Activated T-helper 1 cell treated with anti-CD3 and anti-CD28 coated beads, Interleukin-12 subunit alpha, Interleukin-12 subunit beta, Interleukin-2, Interleukin-4 antibody, amounts not matched to agents 30 ng/mL and 10 ng/mL and 1 ng/mL, durations not matched to agents 14 hours and 24 hours and 36 hours (primary cell): ENCODE measurements at places on chromosomes 12 and 14. TPM values are rescaled to one million over a fixed set of nuclear protein-coding genes. Genes with fewer than 3 reads are reported as not detected.
A peak's percentile ranks its signal among the peaks of the same experiment; 100 is the strongest.

Gene MCRS1
- 77.1 and 77.9 TPM in 2 replicates for total RNA-seq

Gene WIF1
- total RNA-seq = not detected in 2 replicates

Gene KRT72
- not detected in 2 replicates for total RNA-seq

Gene TARBP2
- 47.7 and 48.2 TPM in 2 replicates for total RNA-seq

Gene CLEC9A
- total RNA-seq = not detected in 2 replicates

Gene MYO1H
- total RNA-seq = not detected in 2 replicates

Gene ADGRD1
- total RNA-seq = 0.18 and 0.59 TPM in 2 replicates

Gene CDKN1B
- 54.8 and 61.9 TPM in 2 replicates for total RNA-seq

Gene NGB
- not detected in 2 replicates for total RNA-seq

Gene HHIPL1
- not detected in 2 replicates for total RNA-seq

GRCh38 chr12:43551971-43552559 is at the start of gene ADAMTS20:
TSS of gene ADAMTS20 (minus strand) at chr12:43552203. CDS start at chr12:43551921, 282 bp downstream.
- H3K27ac ChIP-seq = no peak within 1 kb of the TSS
- H3K4me3 ChIP-seq = no peak within 1 kb of the TSS
- no peak for DNase-seq
- no peaks in the 10 kb centered on the region for H3K4me1 ChIP-seq

GRCh38 chr12:65430571-65431306 is 152.3 kb downstream of the MSRB3 start:
- DNase-seq = no peak
- H3K4me3 ChIP-seq = no peak overlapping the region
- no peaks in the 10 kb centered on the region for H3K27me3 ChIP-seq
- no peaks in the 10 kb centered on the region for H3K36me3 ChIP-seq

- H3K36me3 ChIP-seq = no peaks in the 10 kb centered on the region
- no peak overlapping the region for H3K4me3 ChIP-seq
- peaks cover 15% of the 10 kb centered on the region for H3K27me3 ChIP-seq
- no peak overlapping the region for H3K27ac ChIP-seq
- H3K4me1 ChIP-seq = no peaks in the 10 kb centered on the region
Measured at GRCh38 chr12:3366451-3367110, 124.4 kb upstream of the PRMT8 start.

DNA sequence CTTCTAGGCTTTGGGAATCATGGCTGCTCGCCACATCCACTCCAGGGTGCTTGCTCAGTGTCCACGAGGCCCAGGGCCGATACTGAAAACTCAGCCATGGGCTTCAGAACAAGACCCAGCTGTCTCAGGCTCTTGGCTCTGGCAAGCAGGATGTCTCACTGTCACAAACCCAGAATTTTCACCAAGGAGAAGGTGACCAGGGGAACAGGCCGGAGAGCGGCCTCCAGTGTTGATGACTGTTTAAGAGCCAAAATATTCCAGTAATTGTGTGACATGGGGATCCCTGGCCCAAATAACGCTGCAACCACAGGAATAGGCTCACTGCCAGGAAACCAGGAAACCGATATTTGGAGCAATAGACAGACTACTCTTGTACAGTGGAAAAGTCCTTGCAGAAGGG is 9.8 kb upstream of the SERPINA5 start:
- DNase-seq = no peak
- H3K4me1 ChIP-seq = no peaks in the 10 kb centered on the region
- no peak overlapping the region for H3K27ac ChIP-seq
- H3K4me3 ChIP-seq = no peak overlapping the region
- no peaks in the 10 kb centered on the region for H3K36me3 ChIP-seq
- no peaks in the 10 kb centered on the region for H3K27me3 ChIP-seq

GRCh38 chr12:94663702-94664101 is 13.3 kb upstream of the TMCC3 start:
- H3K27ac ChIP-seq = no peak overlapping the region
- H3K4me1 ChIP-seq = no peaks in the 10 kb centered on the region
- no peak for DNase-seq
- peaks cover 17% of the 10 kb centered on the region for H3K27me3 ChIP-seq

- no peaks in the 10 kb centered on the region for H3K4me1 ChIP-seq
- H3K27me3 ChIP-seq = peaks cover 1% of the 10 kb centered on the region
- no peaks in the 10 kb centered on the region for H3K36me3 ChIP-seq
- no peak overlapping the region for H3K4me3 ChIP-seq
- DNase-seq = no peak
Measured at GRCh38 chr12:5470703-5471102, 38.8 kb downstream of the NTF3 start.

DNA sequence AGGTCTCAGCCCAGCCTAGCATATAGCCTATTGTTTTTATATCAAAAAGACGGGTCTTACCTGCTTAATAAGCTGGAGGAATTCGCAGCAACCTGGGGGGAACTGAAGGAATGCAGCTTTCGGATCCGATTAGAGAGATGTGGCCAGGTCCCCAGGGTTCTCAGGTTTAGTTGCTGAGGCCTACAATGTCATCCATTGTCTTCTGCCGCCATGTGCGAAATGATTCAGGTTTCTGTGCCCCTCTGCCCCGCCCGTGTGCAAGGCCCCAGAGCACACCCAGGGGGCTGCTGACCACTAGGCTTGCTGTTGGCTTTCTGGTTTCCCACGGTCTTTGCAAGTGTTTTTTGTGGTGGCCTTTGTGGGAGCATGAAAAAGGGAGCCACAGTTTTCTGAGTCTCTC is 154.5 kb upstream of the TBX3 start:
- no peak overlapping the region for H3K4me3 ChIP-seq
- no peak overlapping the region for H3K27ac ChIP-seq
- no peak for DNase-seq
- no peaks in the 10 kb centered on the region for H3K27me3 ChIP-seq

DNA sequence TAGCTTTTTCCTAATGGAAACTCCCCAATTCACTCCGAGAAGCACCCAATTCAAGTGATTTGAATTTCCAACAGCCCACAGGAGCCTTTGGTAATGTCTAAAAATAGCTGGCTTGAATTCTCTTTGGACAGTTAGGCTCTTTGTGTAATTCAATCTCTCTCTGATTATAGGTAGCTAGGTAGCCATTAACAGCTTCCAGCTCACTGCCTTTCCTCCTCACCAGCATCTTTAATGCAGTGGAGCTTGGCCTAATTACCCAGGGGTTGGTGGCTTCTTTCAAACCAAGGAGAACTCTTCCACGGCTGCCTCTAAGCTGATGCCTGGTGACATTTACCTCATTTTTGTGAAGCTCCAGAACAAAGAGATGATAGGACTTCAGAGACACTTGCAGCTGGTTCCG is 86.4 kb downstream of the WSCD2 start:
- H3K36me3 ChIP-seq = no peaks in the 10 kb centered on the region
- DNase-seq = no peak
- no peak overlapping the region for H3K27ac ChIP-seq
- no peaks in the 10 kb centered on the region for H3K4me1 ChIP-seq
- no peak overlapping the region for H3K4me3 ChIP-seq
- no peaks in the 10 kb centered on the region for H3K27me3 ChIP-seq

DNA sequence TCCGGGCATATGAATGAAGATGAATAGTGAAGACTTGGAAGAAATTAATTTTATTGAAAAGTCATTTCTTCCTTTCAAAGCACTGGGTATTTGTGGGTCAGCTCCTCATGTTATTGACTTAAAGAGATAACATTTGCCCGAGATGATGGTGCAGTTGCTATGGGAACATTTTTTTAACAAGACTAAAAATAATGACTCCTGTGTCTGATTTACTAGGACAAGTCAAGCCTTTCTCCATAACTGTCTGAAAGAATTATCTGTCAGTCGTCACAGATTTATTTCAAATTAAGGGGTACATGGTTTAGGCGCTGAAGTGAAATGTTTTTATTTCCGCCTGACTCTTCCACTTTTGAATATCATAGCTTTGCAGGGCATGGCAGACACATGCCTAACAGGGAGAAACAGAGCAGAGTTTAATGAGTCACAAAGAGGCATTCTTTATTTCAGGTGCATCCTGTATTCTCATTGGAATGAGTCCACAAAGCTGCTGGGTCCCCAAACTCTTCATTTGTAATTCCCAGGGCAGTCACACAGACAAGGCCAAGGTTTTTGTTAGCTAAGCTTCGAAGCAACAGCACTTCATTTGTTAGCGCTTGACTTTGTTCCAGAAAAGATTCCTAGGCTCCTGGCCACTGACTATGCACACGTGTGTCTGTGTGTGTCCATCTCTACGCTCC is 4.3 kb upstream of the GPHB5 start:
- H3K27ac ChIP-seq = no peak overlapping the region
- no peak overlapping the region for H3K4me3 ChIP-seq
- peaks cover 5% of the 10 kb centered on the region for H3K27me3 ChIP-seq

GRCh38 chr14:24274101-24274543 is 2.7 kb upstream of the RABGGTA start:
- H3K4me3 ChIP-seq = peak overlapping the region; percentile 11
- peak; percentile 45 for DNase-seq
- H3K36me3 ChIP-seq = peaks cover 6% of the 10 kb centered on the region

DNA sequence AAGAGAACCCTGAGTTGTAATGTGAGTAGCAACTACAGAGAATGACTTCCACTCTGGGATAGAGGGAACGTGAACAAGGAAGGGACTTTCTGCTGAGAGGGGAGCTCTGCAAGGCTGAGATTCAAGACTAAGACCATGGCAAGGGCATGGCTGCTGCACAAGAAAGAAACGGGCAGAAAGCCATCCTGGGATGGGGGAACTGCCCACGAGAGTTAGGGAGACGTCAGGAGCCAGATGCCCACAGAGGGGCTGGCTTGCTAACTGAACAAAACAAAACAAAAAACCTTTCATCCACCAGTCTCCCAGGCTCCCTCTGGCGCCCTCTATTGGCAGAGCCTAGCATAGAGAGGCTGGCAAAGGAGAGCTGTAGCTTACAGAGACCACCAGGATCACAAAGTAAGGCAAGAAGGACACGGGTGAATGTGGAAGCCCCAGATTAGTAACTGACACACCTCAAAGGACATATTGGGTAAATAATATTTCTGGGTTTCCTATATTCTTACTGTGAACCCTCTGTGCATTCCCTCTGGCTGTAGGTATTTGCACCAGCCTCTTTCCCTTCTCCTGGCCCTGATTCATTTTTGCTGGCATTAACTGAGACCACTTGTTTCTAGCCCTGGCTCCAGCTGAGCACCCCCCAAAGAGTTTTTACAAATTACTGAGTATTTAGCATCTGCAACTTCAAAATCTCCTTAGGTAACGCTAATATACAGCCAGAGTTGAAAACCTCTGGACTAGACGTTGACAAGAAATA is 338.3 kb downstream of the EMP1 start:
- peaks cover 10% of the 10 kb centered on the region for H3K27me3 ChIP-seq
- H3K4me3 ChIP-seq = no peak overlapping the region
- H3K4me1 ChIP-seq = no peaks in the 10 kb centered on the region
- no peak overlapping the region for H3K27ac ChIP-seq

GRCh38 chr14:69673104-69673503 is 61.7 kb downstream of the SUSD6 start:
- no peak for DNase-seq
- peaks cover 95% of the 10 kb centered on the region for H3K4me1 ChIP-seq
- H3K36me3 ChIP-seq = peaks cover 39% of the 10 kb centered on the region
- H3K27ac ChIP-seq = peak overlapping the region; percentile 98

- no peak overlapping the region for H3K27ac ChIP-seq
- H3K4me3 ChIP-seq = no peak overlapping the region
- H3K36me3 ChIP-seq = no peaks in the 10 kb centered on the region
- H3K4me1 ChIP-seq = no peaks in the 10 kb centered on the region
- no peak for DNase-seq
Measured at GRCh38 chr12:38142974-38143373, 173.6 kb upstream of the ALG10B start.

- no peak for DNase-seq
- H3K27me3 ChIP-seq = peaks cover 19% of the 10 kb centered on the region
- H3K36me3 ChIP-seq = no peaks in the 10 kb centered on the region
- H3K4me3 ChIP-seq = no peak overlapping the region
- no peak overlapping the region for H3K27ac ChIP-seq
Measured at GRCh38 chr12:2225696-2226095, 172.9 kb downstream of the CACNA1C start.

GRCh38 chr12:5912437-5913334 is 32.4 kb downstream of the ANO2 start:
- no peaks in the 10 kb centered on the region for H3K36me3 ChIP-seq
- H3K4me1 ChIP-seq = no peaks in the 10 kb centered on the region
- no peak overlapping the region for H3K4me3 ChIP-seq
- H3K27me3 ChIP-seq = peaks cover 1% of the 10 kb centered on the region
- H3K27ac ChIP-seq = no peak overlapping the region

DNA sequence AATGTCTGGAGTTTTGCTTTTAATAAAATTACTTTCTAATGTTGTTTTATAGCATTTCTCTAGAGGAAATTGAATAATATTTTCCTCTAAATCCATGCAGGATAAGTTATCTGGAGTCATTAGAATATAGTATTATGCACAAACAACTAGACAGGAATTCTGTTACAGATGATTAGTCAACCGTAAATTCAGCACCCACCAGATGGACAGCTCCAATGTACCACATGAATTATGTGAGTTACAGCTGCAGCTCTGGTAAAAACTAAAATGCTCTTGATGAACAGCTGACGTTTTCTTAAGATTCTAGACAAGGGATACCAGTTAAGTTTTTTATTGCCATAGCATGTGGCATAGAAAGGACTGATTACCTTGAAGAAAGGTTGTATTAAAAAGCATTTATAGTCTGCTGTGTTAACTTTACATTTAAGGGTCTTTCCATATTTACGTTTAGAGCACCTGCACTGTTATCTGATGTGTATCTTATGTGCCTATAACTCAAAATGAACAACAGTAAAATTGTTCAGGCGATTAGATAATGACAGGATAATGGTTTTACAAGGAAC is 321.4 kb upstream of the LRFN5 start:
- H3K27me3 ChIP-seq = no peaks in the 10 kb centered on the region
- no peak overlapping the region for H3K27ac ChIP-seq
- no peaks in the 10 kb centered on the region for H3K4me1 ChIP-seq

- no peaks in the 10 kb centered on the region for H3K27me3 ChIP-seq
- no peak overlapping the region for H3K4me3 ChIP-seq
- no peak for DNase-seq
- no peak overlapping the region for H3K27ac ChIP-seq
- H3K36me3 ChIP-seq = no peaks in the 10 kb centered on the region
- no peaks in the 10 kb centered on the region for H3K4me1 ChIP-seq
Measured at GRCh38 chr12:67754933-67755697, 106.6 kb downstream of the DYRK2 start.

GRCh38 chr12:3490895-3491144 is 183 bp upstream of the PRMT8 start:
- no peak for DNase-seq
- H3K4me1 ChIP-seq = no peaks in the 10 kb centered on the region
- no peaks in the 10 kb centered on the region for H3K36me3 ChIP-seq
- H3K27me3 ChIP-seq = peaks cover 61% of the 10 kb centered on the region

DNA sequence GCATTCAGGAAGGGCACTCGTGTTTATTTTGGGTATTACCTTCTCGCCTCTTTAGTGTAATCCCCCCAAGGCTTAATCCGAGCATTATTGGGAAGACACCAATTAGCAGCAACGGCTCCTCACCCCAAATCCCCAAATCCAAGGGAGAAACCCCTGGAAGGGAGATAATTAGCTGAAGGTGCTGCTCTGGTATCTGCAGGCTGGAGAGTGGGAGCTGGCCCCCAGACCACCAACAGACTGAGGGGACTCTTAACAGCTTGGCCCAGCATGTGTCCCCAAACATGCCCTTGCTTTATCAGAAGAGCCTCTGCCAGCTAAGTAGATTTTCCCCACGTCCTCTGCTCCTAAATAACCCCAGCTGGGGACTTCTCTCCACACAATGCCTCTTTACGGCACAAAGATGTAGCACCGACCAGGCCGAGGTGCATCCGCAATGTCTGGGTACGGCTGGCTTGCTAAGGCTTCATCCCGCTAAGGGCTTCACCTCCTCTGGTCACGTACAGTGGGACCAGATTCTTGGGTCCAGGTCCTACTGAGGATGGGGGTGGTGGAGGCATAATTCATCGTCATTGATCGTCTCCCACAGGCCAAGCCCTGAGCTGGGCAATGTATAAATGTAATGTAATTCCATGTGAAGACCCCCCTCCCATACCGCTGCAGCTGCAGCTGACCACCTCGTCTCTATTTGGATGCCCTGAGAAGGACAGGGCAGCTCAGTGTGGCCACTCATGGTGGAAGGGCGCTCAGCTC is 123.7 kb upstream of the GSC start:
- H3K36me3 ChIP-seq = no peaks in the 10 kb centered on the region
- H3K27ac ChIP-seq = no peak overlapping the region
- H3K4me1 ChIP-seq = no peaks in the 10 kb centered on the region
- no peaks in the 10 kb centered on the region for H3K27me3 ChIP-seq
- DNase-seq = no peak
